ENCODE measurements at places on chromosomes 7 and 10. TPM values are rescaled to one million over a fixed set of nuclear protein-coding genes. Genes with fewer than 3 reads are reported as not detected.

The GLCCI1 gene
- total RNA-seq, result 2.8 TPM

The CHN2 gene
- 3.5 TPM for total RNA-seq

The AMPH gene
- total RNA-seq, result 0.17 TPM

The FAM25G gene
- not detected for total RNA-seq

The RBP3 gene
- not detected for total RNA-seq

The SLC16A9 gene
- 1.1 TPM for total RNA-seq

The GPRIN2 gene
- total RNA-seq, result 29.2 TPM

The SNCG gene
- 5.2 TPM for total RNA-seq

The WNT8B gene
- not detected for total RNA-seq

The SAP25 gene
- total RNA-seq, result not detected

The KAZALD1 gene
- total RNA-seq, result 1.1 TPM

The ARMC10 gene
- total RNA-seq, result 67.9 TPM

The TEX47 gene
- not detected for total RNA-seq

The CYP3A4 gene
- total RNA-seq, result not detected

The SORBS1 gene
- 9.8 TPM for total RNA-seq

The UPK3BL2 gene
- total RNA-seq, result not detected

The GPR22 gene
- not detected for total RNA-seq

The MCM10 gene
- 0.55 TPM for total RNA-seq

The SPAM1 gene
- total RNA-seq, result not detected

The TACC2 gene
- 11.2 TPM for total RNA-seq

The RSPH10B2 gene
- total RNA-seq, result 0.20 TPM

The ENKUR gene
- 1.4 TPM for total RNA-seq

The HYAL4 gene
- not detected for total RNA-seq

The GIMAP5 gene
- 0.20 TPM for total RNA-seq

The CAMK2B gene
- total RNA-seq, result 0.20 TPM

The GIMAP8 gene
- 0.15 TPM for total RNA-seq

The LIPA gene
- 78.7 TPM for total RNA-seq

The UPK3B gene
- 0.15 TPM for total RNA-seq

The DLD gene
- total RNA-seq, result 155 TPM

The VPS37D gene
- total RNA-seq, result 9.2 TPM

The CD36 gene
- 0.70 TPM for total RNA-seq

The NKX1-2 gene
- not detected for total RNA-seq

The HABP2 gene
- total RNA-seq, result 28.8 TPM

The FKBP9 gene
- 143 TPM for total RNA-seq

The SNX10 gene
- total RNA-seq, result 88.0 TPM

The TMEM236 gene
- total RNA-seq, result 0.10 TPM

The AOAH gene
- total RNA-seq, result 1.9 TPM

The TAS2R3 gene
- not detected for total RNA-seq

The PLCE1 gene
- 4.4 TPM for total RNA-seq

The TMEM213 gene
- total RNA-seq, result not detected

The OR6B1 gene
- not detected for total RNA-seq

The NEURL1 gene
- 0.05 TPM for total RNA-seq

The PLEKHS1 gene
- total RNA-seq, result 0.45 TPM

The ASZ1 gene
- total RNA-seq, result not detected

The HOXA4 gene
- total RNA-seq, result 0.17 TPM

The SUFU gene
- 8.1 TPM for total RNA-seq

The GPR85 gene
- 0.35 TPM for total RNA-seq

Measured in renal cortical epithelial cell (primary cell).